ENCODE measurements at places on chromosomes 11 and 22.

DNA sequence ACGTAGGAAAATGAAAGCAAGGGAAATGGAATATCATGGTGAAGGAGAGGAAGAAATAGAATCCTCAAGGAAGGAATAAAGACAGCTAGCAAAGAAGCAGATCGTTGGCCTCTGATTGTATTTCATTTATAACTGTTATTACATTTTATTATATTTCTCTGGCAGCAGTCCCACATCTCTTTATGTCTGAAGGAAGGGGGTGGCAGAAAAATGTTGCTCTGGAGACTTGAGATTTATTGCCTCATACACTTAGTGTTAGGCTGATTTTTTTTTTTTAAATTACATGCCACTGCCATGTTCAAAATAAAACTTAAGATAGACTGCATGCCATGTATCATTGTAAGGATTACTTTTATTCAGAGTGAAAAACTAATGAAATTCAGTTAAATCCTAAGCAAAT is 971.7 kb upstream of the CHORDC1 start:
- no peak for DNase-seq

DNA sequence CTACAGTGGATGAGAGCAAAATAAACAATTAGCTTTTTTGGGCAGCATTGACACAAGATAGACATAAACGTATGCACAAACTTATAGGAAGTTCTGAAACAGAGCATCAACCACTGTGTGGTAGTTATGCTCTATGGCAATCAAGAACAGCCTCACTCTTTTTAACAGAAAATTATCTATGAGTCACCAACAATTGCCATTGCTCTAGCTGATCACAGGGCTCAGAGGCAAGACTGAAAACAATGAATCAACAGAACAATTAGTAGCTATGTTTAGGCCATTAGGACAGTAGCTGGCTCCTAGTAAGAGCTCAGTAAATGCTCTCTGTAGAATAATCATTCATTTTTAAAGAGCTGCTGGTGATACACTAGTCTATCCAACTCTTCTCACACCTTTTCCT is 34.9 kb upstream of the PICALM start:
- peak; percentile 49 for DNase-seq

GRCh38 chr11:17633987-17634775 is 85.2 kb upstream of the MYOD1 start:
- DNase-seq = no peak

DNA sequence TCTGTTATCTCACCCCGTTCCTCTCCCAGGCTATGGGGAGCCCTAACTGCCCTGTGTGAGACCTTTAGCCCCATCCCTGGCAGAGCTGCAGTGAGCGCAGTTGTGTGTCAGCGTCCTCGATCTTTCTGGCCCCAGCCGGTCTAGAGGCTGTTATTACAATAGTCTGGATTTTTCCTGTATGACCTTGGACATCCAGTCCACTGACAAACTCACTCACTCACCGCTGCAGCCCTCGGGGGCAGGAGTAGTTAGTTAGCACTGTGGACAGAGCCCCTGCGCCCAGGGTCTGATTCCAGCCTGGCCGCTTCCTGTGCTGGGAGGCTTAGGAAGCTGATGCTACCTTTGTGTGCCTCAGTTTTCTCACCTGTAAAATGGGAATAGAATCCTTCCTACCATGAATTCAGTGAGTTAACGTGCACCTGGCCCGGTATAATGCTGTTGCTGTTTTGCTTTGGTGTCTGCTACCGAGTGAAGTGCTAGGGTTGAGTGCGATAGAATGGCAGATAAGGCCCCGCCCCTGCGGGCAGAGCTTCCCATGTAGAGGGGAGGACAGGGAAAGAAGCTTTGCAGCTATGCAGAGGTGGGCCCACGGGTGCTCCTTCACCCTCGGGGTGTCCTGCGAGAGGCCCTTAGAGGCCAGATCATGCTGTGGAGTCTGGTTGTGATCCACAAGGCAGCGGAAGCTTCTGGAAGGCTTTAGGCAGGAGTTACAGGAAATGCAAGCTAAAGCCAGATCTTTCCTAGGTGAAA is 3.0 kb downstream of the LRP5 start:
- DNase-seq = no peak

GRCh38 chr22:22042009-22042408 is 59.4 kb upstream of the TOP3B start:
- no peak for DNase-seq

- no peak for DNase-seq
Observed at GRCh38 chr22:26463101-26463661, 20.4 kb downstream of the HPS4 start.

GRCh38 chr11:11414996-11415395 is 61.9 kb upstream of the CSNK2A3 start:
- no peak for DNase-seq

DNA sequence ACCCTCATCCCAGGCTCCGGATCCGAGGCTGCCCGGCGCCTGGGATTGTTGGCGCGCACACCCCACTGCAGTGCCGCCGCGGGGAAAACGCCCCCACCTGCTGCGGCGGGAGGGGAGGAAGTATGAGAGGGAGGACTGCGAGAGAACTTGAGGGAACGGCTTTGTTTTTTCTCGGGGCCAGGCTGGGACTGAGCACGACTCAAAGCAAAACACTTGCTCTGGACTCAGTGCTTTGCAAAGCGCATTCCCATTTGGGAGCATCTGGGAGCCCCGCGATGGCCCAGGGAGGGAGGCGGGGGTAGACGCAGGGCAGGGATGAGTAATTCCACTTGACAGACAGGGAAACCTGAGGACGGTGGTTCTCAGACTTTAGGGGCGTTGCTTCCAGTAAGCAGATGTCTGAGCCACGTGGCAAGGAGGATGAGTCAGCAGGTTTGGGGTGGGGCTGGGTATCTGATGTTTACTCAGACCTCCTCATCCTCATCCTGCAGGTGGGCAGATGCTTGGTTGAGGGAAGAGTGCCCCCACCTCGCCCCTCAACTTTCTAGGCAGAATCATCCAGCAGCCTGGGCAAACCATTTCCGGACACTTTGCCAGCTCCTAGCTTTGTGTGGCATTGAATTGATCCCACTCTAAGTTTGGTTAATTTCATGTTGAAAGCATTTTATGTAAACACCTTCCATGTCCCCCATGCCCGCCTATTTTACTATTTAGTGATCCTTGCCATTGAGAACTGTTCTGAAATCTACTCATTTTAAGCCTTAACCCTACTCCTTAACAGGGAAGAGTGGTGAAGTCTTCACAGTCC is 1.5 kb downstream of the MIAT start:
- peak; percentile 87 for DNase-seq

GRCh38 chr11:124467381-124467927 is 22.0 kb upstream of the OR8B8 start:
- no peak for DNase-seq

GRCh38 chr22:42844756-42845155 is 12.3 kb downstream of the ARFGAP3 start:
- DNase-seq = no peak

DNA sequence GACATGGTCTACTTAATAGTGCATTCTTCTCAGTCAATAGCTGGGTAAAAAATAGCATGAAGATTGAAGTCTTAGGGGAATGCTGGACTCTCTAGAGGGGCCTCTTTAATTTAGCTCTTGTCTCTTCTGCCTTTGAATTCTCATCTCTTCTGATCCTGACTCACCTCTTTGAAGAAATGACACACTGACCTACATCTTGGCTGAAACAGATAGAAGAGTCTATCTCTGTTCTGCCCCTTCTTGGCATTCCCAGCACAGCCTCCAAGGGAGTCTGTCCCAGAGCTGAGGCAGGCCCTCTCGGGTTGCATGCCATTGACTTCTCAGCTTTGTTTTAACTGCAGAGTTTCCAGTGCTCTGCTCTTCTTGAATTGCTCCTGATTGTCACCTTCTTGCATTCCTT is 55.7 kb downstream of the PTPRJ start:
- DNase-seq = peak; percentile 20

GRCh38 chr22:28547132-28547842 is 132.4 kb downstream of the TTC28 start:
- DNase-seq = peak; percentile 66

DNA sequence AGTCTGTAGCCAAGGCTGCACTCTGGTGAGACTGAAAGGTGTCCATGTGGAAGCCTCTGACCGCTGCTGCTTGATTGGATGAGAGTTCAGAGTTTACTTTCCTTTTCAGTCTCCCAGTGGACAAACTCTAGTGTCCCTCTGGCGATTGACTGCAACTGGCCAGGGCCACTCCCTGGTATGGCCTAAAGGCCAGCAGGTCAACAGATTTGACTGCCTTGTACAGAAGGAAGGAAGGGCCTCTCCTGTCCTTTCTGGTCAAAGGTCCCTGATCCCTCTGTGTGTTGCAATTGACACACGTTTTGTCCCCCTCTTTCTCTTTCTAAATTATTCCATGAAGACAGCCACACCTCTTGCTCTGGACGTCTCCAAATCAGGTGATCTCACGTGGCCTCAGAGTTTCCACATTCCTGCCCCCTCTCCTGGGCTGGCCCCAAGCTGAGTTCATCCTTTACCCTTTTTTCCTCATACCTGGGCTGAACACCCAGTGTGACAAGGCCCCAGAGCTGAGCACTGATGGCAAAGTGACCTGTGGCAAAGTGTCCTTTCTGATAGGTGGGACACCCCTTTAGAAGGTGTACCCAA is 18.7 kb upstream of the FBLN1 start:
- DNase-seq = no peak
